Caco-2 (cell line): ENCODE measurements at places on chromosomes 11 and 22.

GRCh38 chr11:60498399-60498798 lies 5.8 kb downstream of the MS4A12 start:
- no peak for DNase-seq

- no peak for DNase-seq
Measured at GRCh38 chr11:1639666-1640065, 10.1 kb downstream of the KRTAP5-5 start.

DNA sequence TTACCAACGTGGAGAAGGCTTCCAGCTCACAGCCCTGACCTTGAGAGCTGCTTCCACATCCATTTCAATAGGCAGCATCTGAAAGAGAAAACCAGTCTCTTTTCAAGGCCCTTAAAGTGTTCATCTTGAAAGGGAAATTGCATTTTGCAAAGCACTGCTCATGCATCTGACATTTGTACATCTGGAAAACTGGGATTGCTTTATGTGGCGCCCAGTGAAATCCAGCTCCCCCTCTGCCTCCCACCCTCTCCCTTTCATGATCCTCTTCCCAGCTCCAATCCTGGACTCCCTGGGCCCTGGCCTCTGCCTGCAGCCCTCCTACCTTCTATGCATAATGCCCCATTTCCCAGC lies 17.4 kb downstream of the TP53AIP1 start:
- DNase-seq = no peak

GRCh38 chr11:41795004-41795403 lies 335.6 kb upstream of the LRRC4C start:
- no peak for DNase-seq

DNA sequence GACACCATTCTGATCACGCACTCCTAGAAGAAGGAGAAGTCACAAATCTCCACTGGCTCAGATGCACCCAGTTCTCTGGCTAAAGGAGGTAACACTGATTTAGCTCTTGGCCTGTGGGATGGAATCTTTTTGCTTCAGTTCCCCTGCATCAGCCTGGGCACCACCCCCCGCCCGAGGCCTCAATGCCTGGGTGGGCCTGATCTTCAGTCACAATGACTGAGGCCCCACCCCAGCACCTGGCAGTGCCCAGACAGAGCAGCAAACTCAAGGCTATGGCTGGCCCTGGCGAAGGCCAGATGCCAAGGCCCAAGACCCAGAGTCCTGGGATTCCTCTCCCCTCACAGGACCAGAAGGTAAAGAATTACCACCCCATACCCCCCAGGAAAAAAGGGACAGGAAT lies 5.0 kb downstream of the CYB561A3 start:
- no peak for DNase-seq

- DNase-seq = peak; percentile 62
Measured at GRCh38 chr11:65417702-65418430, 4.7 kb upstream of the NEAT1 start.

- peak; percentile 52 for DNase-seq
Measured at GRCh38 chr11:68312780-68313573, 586 bp downstream of the LRP5 start.
